ENCODE measurements at places on chromosomes 5 and 9.

- DNase-seq: no peak
Observed at GRCh38 chr5:76406014-76406413, 2.9 kb downstream of the IQGAP2 start.

GRCh38 chr9:99171225-99172123 is 50.3 kb downstream of the ALG2 start:
- DNase-seq: no peak

- DNase-seq: no peak
Observed at GRCh38 chr5:59186623-59187022, 603.7 kb downstream of the RAB3C start.

DNA sequence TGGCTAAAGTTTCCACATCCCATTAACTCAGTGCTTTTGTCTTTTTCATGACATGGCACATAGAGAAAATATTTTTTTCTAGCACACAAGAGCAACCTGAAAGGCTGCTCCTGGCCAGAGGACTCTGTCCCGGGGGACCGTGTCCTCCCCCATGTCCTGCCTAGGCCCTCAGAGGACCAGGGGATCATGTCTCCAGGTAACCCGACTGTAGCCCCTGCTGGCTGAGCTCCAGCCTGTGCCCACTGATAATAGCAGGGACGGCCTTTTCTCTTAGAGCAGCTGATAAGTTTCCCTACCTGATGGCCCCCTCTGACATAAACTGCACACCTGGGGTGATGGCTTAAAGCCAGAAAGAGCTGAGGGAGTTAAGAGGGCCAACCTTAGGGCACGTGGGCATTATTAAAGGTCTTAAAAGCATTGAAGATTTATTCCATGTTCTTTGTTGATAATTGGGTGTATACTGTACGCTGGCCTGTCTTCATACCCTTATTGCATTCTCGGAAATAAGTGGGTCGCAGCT is 5.9 kb downstream of the HDHD3 start:
- no peak for DNase-seq

- no peak for DNase-seq
Observed at GRCh38 chr5:79503794-79504495, 10.0 kb downstream of the HOMER1 start.

- DNase-seq: no peak
Observed at GRCh38 chr9:73371801-73372200, 220.1 kb downstream of the ANXA1 start.

DNA sequence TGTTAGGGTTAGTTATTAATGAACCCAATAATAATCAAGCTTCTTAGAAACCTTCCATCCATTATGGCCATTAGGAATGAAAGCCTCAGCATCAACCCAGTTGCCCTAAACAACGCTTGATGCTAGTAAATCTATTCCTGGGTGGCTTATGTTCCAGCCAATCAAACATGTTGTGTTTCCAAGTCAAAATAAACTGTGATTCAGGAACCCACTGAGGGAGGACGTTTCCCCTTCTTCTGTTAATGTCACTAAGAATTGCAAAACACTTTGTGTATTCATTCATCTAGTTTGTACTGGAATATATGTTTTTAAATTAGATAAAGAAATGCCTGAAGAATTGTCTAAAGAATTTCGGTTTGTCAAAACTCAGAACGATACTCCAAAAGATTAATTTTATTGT is 142.5 kb upstream of the MSX2 start:
- DNase-seq: no peak
